ENCODE measurements at places on chromosomes 7 and 10. TPM values are rescaled to one million over a fixed set of nuclear protein-coding genes. Genes with fewer than 3 reads are reported as not detected.

Gene CPEB3
- 0.66 TPM for total RNA-seq

Gene NME8
- not detected for total RNA-seq

Gene CH25H
- total RNA-seq = 2.0 TPM

Gene CCNJ
- total RNA-seq = 2.8 TPM

Gene EPO
- not detected for total RNA-seq

Gene LDB3
- total RNA-seq = not detected

Gene FEZF1
- total RNA-seq = not detected

Gene CPA2
- not detected for total RNA-seq

Gene EBLN1
- total RNA-seq = not detected

All from smooth muscle cell of trachea (primary cell).